ENCODE measurements at places on chromosomes 5 and 9.

GRCh38 chr5:127878174-127878750 lies 175.1 kb downstream of the CCDC192 start:
- no peak for DNase-seq

DNA sequence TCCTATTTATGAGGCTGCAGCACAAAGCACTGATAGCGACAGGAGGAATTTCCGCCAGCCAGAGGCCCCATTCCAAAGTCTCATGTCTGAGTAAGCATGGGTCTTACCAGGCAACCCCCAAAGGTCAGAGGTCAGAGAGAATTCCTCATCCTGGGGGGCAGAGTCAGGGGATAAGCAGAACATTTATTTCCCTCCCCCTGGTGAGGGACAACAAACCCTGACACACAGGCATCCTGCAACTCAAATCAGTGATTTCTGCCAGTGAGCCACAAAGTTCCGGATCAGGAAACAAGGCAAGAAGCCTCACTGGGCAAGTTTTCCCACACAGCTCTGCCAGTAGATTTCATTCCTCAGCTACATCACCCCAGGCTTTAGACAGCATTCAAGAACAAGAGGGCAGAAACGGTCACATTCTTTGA lies 37.0 kb downstream of the ADAMTS12 start:
- no peak for DNase-seq

- no peak for DNase-seq
Observed at GRCh38 chr5:149603210-149603609, 21.9 kb downstream of the ARHGEF37 start.

DNA sequence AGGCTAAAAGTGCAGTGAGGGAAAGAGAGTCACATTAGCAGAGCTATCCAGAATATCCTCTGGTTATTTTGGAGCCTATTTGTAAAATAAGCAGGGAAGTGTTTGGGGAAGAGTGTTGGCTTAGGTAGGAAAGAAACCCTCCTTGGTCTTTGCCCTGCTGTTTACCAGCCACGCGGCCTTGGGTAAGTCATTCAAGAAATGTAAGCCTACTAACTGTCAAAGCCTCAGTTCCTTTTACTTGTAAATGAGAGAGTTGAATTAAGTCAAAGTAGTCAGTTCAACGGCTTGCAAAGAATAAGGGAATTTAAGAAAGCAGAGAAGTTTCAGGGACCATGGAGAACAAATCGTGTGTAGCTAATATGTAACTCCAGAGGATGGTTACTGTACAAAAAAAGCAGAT lies 75.8 kb upstream of the TNC start:
- DNase-seq = no peak

DNA sequence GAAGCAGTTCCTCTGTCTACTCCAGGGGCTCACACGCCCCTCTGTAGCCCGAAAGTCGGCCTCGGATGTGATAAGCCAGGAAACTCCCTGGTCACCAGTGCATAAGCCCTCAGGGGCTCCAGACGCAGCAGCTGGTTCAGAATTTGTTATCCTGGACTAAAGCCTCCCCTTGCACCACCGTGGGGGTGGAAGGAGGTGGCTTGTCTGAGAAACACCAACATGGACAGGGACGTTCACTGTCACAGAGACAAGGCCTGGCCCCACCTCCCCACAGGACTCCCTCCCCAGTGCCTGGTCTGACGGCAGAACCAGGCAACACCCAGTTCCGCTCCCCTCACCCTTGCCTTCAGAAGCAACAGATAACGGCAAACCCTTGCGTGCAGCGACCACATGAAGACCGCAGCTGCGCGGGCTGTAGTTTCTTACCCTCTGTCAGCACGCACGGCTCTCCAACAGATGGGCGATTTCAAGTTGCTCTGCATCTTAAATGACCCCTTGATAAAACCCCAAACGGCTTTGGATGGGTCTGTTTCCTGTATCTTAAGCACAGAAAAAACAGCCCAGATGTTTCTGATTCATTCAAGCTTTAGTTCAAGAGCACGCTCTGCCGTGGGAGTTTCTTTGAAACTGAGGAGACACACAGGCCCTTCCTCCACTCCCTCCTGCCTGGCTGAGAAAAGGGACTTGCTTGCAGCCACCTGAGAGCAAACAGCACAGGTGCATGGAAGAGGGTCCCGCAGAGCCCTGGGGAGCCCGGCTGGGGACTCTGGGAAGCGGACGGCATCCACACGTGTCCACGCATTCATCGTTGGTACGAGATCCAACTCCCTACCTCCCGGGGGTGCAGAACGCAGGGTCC lies 44.7 kb upstream of the NKD2 start:
- no peak for DNase-seq

- DNase-seq = no peak
Observed at GRCh38 chr5:149731332-149731616, 1.2 kb downstream of the PPARGC1B start.

Measured in GM13977 (cell line).